ENCODE measurements at places on chromosomes 3 and 15. TPM values are rescaled to one million over a fixed set of nuclear protein-coding genes. Genes with fewer than 3 reads are reported as not detected.

DNA sequence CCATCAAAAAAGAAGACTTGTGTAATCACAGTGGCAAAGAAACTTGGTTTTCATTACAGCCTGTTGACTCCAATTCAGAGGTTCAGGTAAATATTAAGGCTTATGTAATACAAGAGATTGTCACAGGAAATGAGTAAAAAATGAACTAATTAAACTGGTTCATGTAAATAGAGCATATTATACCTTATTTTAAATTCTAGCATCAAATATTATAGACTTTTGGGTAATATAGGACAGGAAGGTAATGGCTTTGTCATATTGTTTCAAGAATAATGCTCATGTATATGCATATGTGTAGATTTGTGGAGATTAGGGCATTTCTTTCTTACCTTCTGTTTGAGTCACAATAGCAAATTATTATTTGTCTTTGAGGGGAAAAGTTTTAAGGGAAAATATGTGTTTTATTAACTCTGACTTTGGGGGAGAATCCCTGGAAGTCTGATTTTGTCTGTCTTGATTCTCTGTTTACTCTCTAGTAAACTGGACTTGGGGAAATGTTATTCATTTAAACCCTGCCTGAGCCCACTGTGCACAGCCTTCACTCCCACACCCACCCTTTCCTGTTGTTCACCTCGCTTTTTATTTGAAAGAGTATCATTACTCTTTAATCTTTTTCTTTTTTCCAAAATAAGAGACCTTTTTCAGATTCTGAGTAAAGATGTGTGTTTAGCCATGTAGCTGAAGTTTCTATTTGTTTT is 43.0 kb downstream of the RASA2 start:
- DNase-seq, result peak; percentile 70

DNA sequence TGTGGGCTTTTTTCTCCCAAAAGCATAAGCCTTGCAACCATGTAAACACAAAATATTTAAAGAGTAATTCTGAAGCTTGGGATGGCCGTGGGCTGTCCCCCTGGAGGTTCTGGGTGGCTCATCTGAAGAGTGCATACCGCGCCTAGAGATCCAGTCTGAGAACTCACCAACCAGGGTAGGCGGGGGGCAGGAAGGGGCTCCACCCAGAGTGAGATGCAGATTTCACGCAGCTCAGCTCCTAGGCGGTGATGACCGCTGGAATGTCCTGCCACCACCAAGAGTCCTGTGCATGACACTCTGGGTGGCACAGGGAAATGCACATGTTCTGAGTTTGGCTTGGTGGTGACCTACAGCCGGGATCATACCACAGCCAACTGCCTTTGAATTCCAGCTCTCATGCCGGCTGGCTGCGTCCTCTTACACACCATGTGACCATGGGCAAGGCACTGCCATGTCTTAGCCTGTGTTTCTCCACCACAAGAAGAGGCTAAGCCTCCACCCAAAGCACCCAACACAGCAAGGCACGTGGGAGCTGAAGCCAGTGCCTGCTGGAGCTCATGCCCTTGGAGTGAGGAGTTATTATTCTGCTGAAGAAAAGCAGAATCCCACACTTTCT is 125.1 kb upstream of the IQSEC1 start:
- no peak for DNase-seq

GOLGA8R gene
- 2.8 TPM for total RNA-seq

DNA sequence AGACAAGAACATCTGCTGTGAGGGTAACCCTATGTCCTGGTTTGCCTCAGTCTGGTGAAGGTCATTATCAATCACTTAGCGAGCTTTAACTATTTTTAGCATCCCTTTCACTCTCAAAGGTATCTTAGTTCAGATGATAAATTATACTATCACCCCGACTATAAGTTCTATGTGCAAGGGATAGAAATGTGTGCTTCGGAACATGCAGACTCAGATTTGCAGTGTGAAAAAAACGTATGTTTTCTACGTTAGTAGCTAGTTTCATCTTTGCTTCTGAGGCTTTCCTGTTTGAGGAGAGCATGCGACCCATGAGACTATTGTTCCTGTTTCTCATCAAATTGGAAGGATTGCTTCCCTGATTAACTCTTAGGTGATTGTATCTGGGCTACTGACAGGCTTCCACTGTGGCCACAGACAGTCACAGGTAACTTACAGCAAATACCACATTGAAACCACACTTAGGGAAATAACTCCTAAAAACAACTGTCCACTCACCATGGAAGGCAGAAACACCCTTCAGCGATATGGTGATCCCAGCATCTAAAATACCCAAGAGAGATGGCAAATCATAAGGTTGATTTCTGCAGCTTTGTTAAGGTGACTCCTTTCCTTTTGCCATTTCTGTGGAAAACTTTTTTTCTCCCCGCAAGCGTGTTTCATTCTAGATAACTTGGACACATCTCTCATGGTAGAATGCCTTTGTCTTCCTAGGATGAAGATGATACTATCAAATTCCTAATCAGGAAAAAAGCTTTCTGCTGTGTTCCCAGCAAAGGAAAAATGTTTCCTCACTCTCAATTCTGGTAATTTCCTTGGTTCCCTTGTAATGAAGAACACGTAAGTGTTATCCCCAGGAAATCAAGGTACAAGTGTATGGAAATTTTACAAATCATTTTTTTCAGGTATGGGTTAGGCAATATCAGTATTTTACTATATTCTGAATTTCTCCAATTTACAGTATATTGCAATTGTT is 5.2 kb downstream of the GCSAM start:
- no peak for DNase-seq

EFHB gene
- 0.26 TPM for total RNA-seq

DNA sequence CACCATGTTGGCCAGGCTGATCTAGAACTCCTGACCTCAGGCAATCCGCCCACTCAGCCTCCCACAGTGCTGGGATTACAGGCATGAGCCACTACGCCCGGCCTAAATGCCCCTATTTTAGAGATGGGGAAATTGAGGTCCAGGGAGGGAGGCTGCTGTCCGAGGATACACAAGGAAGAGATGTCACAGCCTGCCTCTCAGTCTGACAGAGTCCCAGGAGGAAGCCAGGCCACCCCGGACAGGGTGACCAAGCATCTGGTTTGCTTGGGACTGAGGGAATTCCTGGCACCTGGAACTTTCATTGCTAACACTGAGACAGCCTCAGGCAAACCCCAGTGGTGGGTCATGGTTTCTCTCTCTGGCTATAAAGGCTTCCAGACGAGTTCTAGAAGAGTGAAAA is 30.6 kb upstream of the ADAMTS7 start:
- DNase-seq, result no peak

GRCh38 chr15:92693691-92694331 is 38.2 kb upstream of the FAM174B start:
- peak; percentile 10 for DNase-seq

DNA sequence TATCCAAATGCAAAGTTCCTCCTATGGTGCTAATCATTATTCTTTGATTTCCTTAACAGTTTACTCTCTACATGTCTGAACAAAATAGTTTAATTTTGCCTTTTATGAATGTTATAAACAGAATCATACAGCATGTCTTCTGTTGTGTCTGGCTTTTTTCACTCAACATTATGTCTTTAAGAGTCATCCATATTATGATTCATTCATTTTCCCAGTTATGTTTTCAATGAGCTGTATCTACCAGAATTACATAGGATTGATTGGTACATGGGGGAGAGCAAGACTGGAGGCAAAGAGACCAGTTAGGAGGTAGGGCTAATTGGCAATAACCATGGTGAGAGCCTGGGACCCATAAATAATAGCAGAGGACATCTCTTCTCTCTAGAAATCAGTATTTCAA is 16.6 kb upstream of the RAP2B start:
- peak; percentile 86 for DNase-seq

- no peak for DNase-seq
Observed at GRCh38 chr15:40322531-40323238, 807 bp upstream of the INAFM2 start.

DNA sequence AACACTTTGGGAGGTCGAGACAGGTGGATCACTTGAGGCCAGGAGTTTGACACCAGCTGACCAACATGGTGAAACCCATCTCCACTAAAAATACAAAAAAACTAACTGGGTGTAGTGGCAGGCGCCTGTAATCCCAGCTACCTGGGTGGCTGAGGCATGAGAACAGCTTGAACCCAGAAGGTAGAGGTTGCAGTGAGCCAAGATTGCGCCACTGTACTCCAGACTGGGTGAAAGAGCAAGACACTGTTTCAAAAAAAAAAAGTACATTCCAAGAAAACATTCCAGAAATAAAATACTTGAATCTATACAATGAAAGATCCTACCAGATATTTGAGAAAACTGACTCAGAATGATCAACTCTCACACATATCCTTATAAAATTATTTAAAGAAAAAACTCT is 30.4 kb downstream of the TFDP2 start:
- DNase-seq, result no peak

DNA sequence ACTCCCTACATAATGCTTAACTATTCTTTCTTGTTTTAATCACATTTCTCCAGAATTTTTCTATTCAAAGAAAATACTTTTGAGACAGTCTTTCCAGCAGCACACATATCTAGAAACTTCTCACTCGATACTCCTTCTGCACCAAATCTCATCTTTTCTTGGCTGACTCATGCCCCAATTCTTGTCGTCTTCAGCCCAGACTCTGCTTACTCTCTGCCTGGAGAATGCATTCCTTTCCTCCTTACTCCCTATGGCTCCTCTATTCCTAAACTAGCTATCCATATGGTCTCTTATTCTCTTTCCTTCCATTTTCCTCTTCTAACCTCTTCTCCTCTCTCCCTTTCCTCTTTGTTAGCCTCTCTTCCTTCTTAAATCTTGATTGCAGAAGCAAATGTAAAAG is 158.7 kb downstream of the GBE1 start:
- no peak for DNase-seq

LINS1 gene
- 7.6 TPM for total RNA-seq

PSTPIP1 gene
- not detected for total RNA-seq

LDHAL6B gene
- not detected for total RNA-seq

IRAK2 gene
- 4.7 TPM for total RNA-seq

DNA sequence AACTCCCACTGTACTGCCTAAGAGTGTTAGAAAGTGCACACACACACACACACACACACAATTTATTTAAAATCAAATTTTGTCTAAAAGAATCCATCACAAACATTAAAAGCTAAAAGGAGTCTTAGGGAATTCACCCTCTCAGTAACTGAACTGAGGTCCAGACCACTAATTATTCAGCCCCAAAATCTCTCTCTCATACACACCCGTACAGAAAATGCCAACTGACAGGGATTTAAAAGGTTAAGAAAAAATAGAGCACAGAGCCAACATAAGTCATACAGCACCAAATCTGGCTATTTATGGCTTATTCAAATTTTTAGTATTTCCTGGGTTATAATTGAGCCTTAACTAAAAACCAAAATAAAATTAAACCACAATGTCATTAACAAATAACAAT is 20.7 kb downstream of the GBE1 start:
- DNase-seq, result no peak

- no peak for DNase-seq
Observed at GRCh38 chr3:130529486-130530215, 12.7 kb downstream of the COL6A6 start.

DNA sequence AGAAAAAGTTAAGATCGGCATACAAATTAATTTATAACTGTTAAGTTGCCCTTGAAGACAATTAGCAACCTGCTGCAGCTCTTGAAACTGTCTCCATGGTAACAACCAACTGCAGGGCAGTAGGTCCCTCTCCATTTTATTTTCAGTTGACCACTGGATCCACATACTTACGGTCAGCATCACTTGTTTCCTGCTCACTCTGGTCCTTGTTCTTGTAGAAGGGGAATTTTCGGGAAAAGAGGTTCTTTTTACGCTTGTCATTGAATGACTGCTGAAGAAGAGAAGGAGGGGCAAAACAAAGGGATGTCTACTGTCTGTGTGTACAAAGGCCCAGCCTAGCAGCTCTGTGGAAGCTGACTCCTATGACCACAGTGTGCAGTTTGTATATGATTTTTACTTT is 46.8 kb upstream of the MELTF start:
- no peak for DNase-seq

DNA sequence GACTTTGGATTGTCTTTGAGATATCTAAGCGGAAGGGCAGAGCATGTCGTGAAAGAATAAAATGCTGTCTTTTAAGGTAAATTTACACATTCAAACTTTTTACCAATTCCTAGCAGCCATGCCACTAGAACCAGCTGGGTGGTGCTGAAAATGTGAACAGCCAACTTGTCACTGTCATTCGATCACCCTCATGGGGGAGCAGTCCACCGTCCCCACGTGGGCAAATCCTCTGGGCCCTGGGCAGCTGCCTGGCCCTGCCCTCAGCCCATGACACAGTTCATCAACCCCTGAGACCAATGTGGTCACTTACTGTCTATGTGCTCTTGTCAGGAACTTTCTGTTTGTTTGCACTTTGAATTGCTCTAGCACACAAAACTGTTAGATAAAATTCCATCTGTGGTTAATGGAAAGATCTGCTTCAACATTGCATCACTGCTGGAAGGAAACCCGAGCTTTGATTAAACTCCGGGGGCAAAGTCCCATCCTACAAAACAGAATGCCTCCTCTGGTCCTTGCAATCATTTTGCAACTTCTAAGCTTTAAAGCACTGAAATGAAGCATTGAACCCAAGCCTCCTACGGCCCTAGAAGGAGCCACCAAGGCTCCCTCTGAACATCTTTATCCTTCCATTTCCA is 50.1 kb downstream of the PCSK6 start:
- no peak for DNase-seq

DNA sequence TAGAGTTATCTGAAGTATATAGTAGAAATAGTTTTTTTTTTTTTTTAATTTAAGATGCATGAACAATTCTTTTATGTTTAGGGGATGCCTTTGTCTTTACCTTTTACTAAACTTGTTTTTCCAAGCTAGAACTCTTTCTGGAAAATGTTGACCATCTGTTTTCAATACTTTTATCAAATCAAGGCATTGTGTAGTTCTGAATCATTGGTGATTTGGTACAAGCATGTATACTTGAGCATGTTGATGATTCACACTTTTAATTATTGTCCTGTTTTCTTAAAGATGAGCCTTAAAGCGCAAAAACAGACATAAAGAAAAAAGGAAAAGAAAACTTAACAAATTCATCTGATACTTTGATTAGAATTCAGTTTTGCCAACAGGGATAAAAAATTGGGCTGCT is 28.3 kb downstream of the PDCD6IP start:
- no peak for DNase-seq

DNA sequence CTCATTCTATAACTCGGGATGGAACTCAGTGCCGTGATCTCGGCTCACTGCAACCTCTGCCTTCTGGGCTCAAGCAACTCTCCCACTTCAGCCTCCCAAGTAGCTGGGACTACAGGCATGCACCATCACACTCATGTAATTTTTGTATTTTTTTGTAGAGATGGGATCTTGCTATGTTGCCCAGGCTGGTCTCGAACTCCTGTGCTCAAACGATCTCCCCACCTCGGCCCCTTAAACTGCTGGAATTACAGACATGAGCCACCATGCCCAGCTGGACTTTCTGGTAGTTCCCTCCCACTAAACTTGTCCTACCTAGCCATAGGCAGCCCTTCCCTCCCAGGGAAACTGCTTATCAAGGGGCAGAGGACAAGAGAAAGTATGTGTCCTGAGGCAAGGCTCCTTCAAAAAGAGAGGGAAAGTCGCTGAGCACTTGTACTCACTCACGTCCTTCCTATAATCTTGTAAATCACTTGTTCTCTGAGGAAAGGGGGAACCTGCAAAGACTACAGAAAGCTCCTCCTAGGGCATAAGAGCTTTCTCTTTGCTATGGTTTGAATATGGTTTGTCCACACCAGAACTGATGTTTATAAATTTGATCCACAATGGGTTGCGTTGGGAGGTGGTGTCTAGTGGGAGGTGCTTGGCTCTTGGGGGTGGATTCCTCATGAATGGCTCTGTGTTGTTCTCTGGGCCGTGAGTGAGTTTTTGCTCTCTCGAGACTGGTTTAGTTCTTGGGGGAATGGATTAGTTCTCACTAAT is 13.6 kb upstream of the TBL1XR1 start:
- DNase-seq, result no peak
